Activated naive CD4-positive, alpha-beta T cell treated with Interleukin-2 at 50 U/mL for 16 hours (primary cell): ENCODE measurements at places on chromosomes 1 and 21.

DNA sequence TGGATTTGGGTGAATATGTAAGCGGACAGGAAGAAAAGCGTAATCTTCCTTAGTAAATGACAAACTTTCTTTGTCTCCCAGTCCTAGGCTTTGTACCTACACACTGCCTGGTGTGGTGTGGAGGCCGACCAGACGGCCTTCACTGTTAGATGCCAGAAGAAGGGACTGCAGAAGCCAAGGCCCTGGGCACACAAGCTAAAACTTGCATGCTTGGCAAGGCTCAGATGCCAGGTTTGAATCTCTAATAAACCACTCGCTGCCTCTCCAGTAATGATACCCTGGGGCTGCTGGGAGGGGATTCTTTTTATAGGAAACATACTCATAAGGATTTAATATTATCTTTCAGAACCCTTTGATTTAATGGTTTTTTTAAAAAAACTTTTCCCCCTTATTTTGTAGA lies 263.8 kb downstream of the PTPRC start:
- DNase-seq: no peak

DNA sequence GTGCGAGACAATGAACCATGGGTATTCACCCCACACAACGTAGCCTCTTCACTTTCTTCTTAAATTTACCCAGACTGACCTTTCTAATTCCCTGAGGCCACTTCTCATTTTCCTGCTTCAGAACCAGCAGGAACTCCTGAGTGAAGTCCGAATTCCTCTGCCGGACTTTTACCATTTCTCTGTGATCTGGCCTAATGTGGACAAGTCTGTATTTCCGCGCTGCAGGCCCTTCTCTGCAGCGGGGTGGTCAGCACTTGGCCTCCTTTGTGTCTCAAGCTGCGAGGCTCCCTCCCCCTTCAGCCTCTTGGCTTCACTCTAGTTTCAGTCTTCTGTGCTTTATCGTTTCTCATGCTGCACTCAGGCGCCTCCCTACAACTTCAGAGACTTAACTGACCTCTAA lies 9.4 kb upstream of the CTBS start:
- DNase-seq: no peak

DNA sequence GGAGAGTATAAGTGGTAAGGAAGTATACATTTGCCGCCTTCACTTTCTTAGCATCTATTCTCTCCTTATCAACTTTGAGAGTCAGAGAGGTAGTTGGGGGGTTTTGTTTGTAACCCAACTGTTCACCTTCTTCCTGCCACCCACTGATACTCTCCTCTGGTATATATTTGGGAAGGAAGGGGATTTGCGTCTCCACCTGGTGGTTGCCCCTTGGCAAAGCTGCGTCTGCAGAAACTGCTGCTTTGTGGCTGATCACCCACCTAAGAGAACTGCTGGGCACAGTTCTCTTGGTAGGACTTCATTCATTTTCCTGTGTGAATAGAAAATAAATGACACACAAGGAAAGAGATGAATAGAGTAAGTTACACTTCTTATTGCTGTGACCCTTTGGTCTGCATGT lies 87.0 kb downstream of the SYT14 start:
- no peak for DNase-seq

- no peak for DNase-seq
Observed at GRCh38 chr1:35656863-35657232, 15.5 kb upstream of the PSMB2 start.

GRCh38 chr1:118660769-118661168 lies 327.4 kb downstream of the TBX15 start:
- DNase-seq: no peak

DNA sequence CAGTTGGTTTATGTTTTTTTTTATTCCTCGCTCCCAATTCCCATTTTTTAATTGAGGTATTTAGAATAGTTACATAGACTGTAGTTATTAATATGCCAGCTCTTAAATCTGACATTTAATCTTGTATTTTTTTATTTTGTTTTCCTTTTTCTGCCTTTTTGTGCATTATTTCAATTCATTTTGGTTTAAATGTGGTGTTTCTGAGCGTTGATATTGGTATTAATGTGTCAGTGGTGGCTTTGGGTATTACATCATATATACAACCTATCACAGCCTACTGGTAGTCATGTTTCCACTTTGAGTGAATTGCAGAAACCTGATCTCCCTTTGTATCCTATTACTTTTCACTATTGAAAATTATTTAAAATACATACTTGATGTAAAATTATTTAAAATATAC lies 1027.3 kb downstream of the KCNT2 start:
- no peak for DNase-seq

GRCh38 chr1:85224734-85225623 lies 24.2 kb upstream of the SYDE2 start:
- DNase-seq: no peak

DNA sequence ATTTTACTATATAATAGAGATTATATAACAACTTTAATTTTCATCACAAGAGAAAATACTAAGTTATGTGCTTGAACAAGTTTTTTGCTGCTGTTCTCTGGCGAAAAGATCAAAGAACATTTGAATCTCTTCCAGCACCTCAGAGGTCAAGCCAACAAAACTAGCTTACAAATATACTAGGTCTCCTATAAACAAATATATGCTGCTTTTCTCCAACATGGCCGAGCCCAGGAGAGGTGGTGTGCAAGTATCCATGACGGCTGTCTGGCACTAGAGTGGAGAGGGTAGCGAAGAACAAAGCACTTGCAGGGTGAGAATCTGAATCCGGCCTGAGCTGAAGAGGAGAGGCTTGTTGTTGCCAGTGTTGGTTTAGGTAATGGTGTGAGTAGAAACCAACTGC lies 7.5 kb upstream of the FMO3 start:
- no peak for DNase-seq
